Activated naive CD8-positive, alpha-beta T cell treated with anti-CD3 and anti-CD28 coated beads for 36 hours (primary cell): ENCODE measurements at places on chromosomes 12 and 14.
A peak's percentile ranks its signal among the peaks of the same experiment; 100 is the strongest.

DNA sequence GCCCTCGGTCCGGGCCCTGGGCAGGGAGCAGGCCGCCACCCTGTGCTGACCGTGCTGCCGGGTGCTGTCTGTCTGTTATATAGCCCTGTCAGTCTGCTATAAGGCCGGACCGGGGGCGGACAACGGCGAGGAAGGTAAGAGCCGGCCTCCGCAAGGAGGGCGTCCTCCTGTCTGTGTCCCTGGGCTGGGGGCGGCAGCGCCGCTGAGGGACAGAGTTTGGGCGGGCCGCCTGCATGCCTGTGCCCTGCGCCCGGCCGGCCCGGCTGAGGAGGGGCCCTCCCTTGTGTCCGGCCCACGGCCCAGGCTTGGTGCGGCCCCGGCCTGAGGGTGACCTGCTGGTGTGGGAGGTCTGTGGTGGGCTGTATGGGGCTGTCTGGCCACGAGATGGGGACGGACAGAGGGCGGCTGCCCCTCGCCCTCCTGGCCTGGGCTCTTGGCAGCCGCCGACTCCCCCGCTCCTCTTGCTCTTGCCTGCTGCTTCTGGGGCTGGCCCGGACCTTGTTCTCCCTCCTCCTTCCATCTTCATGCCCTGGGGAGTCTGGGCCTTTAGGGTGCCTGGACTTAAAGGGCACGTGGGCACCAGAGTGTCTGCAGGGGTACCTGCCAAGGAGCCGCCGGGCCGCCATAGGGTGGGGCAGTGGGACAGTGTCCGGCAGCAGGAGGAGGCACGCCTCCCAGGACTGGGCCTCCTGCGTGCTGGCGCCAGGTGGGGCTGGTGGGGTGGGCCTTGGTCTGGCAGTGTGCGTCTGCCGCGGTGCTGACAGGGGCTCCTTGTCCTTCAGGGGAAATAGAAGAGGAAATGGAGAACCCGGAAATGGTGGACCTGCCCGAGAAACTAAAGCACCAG is 25.1 kb upstream of the CRIP2 start:
- no peak for DNase-seq

GRCh38 chr14:45287610-45288009 is 34.6 kb upstream of the MIS18BP1 start:
- DNase-seq = no peak

DNA sequence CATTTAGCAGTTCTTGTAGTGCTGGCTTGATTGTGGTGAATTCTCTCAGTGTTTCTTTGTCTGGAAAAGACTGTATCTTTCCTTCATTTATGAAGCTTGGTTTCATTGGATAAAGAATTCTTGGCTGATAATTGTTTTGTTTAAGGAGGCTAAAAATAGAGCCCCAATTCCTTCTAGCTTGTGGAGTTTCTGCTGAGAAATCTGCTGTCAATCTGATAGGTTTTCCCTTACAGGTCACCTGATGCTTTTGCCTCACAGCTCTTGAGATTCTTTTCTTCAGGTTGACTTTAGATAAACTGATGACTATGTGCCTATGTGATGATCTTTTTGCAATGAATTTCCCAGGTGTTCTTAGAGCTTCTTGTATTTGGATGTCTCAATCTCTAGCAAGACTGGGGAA is 1508.5 kb upstream of the FLRT2 start:
- DNase-seq = no peak

GRCh38 chr14:61661471-61662400 is 33.6 kb upstream of the HIF1A start:
- DNase-seq = no peak

DNA sequence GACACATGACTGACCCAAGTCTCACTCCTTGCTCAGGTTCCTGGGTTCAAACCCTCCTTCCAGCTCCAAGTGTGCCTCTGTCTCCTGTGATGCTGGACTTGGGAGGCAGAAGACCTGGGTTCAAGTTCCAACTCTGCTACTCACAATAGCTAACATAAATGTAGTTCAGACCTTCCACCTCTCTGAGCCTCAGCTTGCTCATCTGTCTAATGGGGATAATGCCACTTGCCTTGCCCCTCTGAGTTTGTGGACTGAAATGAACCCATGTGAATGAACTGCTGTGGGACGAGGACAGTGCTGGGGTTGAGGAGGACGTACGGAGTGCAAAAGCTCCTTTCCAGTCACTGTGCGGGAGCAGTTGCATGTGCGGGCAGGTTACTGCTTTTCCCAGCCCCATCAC is 40.9 kb downstream of the ACADS start:
- no peak for DNase-seq

DNA sequence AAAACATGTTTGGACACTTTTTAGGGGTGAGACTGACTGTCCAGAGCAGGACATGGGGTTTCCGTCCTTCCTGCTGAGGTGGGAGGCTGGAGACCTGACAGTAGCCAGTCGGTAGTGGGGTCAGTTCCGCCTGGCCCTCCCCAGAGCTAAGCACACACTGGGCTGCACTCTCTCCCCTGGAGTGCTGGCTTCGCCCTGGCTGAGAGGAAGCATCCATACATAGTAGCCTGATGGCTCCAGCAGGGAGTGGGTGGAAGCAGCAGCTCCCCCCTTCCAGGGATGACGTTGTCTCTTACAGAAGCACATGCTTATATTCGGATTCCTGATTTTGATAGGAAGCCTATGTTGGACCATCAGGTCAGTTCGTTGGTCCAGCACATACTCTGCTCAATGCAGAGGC is 40.4 kb downstream of the SFSWAP start:
- no peak for DNase-seq

DNA sequence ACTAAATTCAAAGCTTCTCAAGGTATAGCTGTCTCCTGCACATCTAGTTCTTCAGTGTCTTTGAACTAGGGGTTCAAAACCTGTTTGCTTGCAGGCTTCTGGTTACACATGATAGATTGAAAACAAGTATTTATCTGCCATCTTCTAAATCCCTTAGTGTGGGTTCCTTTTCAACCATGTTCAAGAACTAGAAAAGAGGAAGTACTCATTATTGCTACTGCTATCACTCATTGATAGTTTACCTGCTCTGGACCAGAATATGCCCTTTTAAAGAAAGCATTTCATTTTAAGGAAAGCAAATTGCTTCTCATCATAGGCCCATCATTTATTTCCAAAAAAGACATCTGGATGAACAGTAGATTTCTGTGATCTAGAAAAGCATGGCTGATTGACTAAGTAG is 37.1 kb upstream of the VSX2 start:
- DNase-seq = no peak

DNA sequence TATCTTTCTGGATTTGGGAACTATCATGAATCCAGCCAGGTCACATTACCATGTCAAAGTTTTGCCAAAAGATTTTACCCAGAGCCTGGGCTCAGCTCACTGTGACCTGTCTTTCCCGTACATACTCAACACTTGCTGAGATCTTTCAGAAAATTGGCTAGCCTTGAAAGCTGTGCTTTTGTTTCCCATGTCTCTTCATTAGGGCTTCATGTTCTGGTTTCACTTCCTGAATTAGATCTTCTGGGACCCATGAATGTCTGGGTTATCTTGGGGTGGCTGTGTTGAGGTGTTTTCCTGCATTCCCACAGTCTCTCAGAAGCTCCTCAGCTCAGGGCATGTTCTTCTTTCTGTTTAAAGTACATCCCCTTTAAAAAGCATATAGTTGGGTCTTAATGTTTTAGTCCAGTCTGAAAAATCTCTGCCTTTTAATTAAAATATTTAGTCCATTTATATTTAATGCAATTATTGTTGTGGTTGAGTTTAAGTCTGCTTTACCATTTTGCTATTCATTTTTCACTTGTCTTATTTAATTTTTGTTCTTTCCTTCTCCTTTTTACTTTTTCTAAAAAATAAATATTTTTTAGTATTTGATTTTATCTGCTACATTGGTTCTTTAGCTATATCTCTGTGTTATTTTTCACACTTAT is 242.7 kb downstream of the VRK1 start:
- DNase-seq = no peak

GRCh38 chr12:11564984-11565651 is 84.4 kb upstream of the ETV6 start:
- no peak for DNase-seq

DNA sequence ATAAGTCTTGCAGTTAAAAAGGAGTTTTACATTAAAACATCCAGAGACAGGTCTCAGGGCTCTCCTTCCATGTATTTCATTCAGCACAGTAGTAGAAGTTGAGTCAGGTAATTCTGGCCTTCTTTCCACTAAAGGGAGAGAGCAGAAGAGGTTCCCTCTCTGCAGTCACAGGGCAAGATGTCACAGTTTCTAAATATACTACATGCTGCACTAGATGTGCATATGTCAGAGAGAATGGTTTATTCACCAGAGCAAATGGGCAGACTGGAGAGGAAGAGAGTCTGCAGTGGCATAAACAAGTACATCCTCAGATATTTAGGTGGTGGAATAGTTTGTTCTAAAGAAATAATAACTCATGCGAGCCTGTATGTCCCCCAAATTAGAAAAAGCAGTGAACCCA is 132.0 kb downstream of the KICS2 start:
- no peak for DNase-seq

DNA sequence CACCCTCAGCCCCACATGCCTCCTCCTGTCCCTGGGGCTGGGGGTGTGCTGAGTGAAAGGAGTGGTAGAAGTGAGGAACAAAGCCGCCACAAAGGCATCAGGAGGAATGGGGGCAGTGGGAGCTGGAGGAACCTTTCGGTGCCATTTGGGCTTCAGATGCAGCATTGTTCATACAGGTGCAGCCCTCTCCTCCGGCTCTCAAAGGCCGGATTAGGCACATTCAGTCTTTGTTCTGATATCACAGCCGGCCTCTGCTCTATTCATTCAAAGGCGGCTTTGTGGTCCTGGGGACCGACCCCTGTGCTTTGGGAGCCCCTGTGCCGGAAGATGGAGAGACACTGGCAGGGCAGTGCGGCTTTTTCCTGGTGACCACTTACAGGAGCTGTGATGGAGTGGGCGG is 53.2 kb downstream of the SMOC1 start:
- DNase-seq = no peak

DNA sequence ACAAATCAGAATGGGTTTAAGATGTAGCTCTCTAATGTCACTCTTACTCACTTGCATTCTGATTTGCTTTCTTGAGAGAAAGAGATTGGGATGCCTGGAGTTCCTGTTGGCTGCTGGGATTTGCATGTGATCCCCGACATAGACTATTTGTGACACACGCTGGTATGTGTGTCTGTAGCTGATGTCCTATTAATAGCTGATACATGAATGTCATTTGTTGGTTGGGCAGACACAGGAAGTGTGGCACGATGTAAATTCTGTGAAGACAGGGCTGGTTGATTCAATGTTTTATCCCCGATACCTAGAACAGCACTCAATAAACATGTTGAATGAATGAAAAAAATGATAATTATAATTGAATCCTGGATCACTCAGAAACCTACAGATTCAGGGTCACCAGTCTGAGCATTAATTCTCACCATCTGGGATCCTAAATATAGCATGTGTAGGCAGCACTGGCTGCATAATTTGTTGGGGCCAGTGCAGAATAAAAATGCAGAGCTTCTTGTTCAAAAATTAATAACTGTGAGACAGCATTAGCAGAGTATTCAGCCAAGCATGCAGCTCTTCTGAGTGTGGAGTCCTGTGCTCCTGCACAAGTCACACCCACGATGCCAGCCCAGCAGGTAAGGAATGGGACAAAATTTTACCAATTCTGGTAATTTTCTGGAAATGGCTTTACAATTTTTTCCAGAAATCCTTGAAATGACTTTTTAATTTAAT is 35.5 kb upstream of the SOCS2 start:
- DNase-seq = no peak

GRCh38 chr12:32201976-32202375 is 95.3 kb downstream of the BICD1 start:
- no peak for DNase-seq

DNA sequence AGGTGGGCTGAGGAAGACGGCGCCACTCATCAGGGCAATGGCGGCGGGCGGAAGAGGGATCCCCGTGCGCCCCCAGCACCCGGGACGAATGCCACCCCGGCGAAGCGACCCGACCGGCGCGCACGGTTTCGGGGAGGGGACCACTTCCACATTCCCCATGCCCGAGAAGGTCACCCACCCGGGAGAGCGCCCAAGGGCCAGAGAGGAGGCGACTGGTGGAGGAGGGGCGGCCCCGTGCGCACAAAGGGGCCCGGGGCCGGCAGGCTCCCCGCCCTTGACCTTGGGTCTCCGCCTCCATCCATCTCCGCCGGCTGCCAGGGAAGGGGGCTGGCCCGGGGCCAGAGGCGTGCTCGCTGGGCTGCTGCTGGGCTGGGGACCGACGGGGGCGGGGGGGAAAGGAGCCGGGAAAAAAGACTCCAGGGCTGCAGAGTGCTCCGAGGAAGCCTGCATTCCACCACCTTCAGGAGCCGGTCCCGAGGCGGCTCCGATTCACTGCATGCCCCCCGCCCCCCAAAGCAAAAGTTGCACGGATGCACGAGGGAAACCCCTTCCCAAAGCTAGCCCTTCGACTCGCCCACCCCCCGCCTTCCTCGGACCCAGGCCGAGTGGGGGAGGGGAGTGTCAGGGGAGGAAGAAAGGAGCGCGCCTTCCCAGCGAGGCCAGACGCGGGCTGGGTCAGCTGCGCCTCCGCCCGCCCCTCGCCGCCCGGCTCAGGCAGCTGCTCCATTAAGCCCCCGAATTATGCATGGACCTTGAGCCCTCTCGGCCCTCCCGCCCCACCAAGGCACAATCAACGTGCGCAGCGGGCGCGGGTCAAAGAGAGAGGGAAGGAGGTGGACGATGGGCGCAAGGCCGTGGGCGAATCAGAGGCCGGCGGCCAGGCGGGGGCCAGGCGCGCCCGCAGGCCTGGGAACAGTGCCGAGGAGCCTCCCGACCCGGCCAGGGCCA is 26.2 kb downstream of the BCL11B start:
- DNase-seq = no peak

DNA sequence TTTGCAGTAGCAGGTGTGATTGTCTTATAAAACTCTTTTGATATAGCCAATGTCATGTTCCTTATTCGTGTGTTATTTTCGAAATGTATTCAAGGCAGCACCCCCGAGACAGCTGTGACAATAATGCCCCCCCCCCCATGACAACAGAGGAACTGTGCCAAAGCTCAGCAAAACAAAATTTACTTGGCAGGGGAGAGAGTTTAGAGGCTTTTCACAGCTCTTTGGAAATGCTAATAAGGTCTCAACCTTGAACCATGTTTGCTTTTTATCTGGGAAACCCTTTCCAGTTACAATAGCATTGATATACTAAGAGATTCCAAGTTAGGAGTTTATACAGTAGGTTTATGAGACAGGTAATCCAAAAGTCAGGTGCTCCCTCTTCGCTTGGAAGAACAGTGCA is 56.4 kb upstream of the USP44 start:
- DNase-seq = no peak

GRCh38 chr12:127809275-127809674 is 457.7 kb upstream of the TMEM132C start:
- DNase-seq = no peak

GRCh38 chr12:89134213-89134770 is 218.0 kb downstream of the DUSP6 start:
- no peak for DNase-seq

GRCh38 chr12:31897781-31898503 is 61.3 kb upstream of the RESF1 start:
- peak; percentile 39 for DNase-seq

DNA sequence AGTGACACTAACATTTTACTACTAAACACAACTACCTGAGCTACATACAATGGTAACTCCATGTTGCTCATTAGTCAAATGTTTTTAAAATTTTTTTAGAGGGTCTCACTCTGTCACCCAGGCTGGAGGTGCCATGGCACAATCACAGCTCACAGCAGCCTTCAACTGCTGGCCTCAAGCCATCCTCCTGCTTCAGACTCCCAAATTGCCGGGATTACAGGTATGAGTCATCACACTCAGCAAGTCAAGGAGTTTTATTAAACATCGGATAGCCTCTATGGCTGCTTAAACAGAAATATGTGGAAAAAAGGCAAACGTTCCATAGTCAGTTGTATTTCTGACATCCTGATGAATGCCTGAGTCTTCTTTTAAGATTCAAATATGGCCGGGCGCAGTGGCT is 11.1 kb upstream of the NPFF start:
- DNase-seq = no peak
